Sigmoid colon (tissue), 7 donors: ENCODE measurements at places on chromosomes 7 and 10. TPM values are rescaled to one million over a fixed set of nuclear protein-coding genes. Genes with fewer than 3 reads are reported as not detected.
A peak's percentile ranks its signal among the peaks of the same experiment; 100 is the strongest.

Gene RPS24
- 5,419 TPM for polyA plus RNA-seq

Gene RHBDD2
- polyA plus RNA-seq: 28.2 TPM

DNA sequence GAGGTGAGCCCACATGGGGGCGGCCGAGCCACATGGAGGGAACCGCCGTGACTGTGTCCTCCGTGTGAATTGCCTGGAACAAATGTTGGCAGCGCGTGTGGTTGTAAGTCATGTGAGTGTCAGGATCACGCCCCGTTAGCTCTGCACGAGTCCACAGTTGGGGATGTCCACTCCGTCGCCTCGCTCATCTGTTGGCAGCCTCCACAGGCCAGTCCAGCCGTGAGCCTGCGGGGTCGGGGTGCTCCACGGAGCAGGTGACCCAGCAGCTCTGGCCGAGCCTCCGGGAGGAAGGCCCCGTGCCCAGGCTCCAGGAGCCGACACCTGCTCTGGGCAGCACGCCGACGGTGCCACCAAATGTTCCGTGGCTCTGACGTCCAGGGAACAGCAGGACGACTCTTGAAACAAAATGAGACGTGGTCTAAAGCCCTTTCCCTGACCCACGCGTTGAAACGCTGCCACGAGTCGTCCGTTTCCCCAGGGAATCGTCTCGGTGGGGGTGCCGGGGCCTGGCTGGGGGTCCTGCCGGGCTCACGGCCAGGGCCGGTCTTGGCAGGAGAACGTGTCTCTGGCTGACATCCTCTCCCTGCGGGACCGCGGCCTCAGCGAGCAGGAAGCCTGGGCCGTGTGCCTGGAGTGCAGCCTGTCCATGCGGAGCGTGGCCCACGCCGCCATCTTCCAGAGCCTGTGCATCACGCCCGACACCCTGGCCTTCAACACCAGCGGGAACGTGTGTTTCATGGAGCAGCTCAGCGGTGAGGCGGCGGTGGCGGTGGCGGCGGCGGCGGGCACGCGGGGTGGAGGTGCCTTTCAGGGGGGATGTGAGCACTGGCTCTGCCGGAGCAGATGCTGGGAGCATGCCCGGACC, 7.0 kb downstream of the KNDC1 start:
- no peak overlapping the region for H3K4me3 ChIP-seq
- H3K36me3 ChIP-seq: no peaks in the 10 kb centered on the region
- peak; percentile 53 for DNase-seq

GRCh38 chr10:90313576-90314325, 544.1 kb downstream of the HTR7 start:
- no peak overlapping the region for H3K27ac ChIP-seq
- no peaks in the 10 kb centered on the region for H3K27me3 ChIP-seq
- H3K4me1 ChIP-seq: no peaks in the 10 kb centered on the region
- H3K36me3 ChIP-seq: no peaks in the 10 kb centered on the region
- no peak for DNase-seq
- H3K4me3 ChIP-seq: no peak overlapping the region

- H3K4me1 ChIP-seq: no peaks in the 10 kb centered on the region
- H3K27ac ChIP-seq: no peak overlapping the region
- no peak for DNase-seq
- H3K36me3 ChIP-seq: no peaks in the 10 kb centered on the region
- no peak overlapping the region for H3K4me3 ChIP-seq
These were observed 138.2 kb upstream of the PLPP4 start for GRCh38 chr10:120318862-120319261.

- H3K27me3 ChIP-seq: no peaks in the 10 kb centered on the region
- H3K4me3 ChIP-seq: no peak overlapping the region
- no peaks in the 10 kb centered on the region for H3K36me3 ChIP-seq
- H3K27ac ChIP-seq: no peak overlapping the region
- no peak for DNase-seq
These were observed 382.5 kb upstream of the SORCS1 start for GRCh38 chr10:107546986-107547385.

- no peak overlapping the region for H3K27ac ChIP-seq
- H3K4me1 ChIP-seq: no peaks in the 10 kb centered on the region
- H3K4me3 ChIP-seq: no peak overlapping the region
- H3K27me3 ChIP-seq: no peaks in the 10 kb centered on the region
These were observed 73.9 kb downstream of the PDGFA start for GRCh38 chr7:445563-446288.

GRCh38 chr10:129962031-129962871, 1.8 kb downstream of the EBF3 start:
- peaks cover 57% of the 10 kb centered on the region for H3K4me1 ChIP-seq
- H3K27ac ChIP-seq: peak overlapping the region; percentile 78
- H3K36me3 ChIP-seq: no peaks in the 10 kb centered on the region
- peaks cover 81% of the 10 kb centered on the region for H3K27me3 ChIP-seq

Gene MACC1
- polyA plus RNA-seq: 1.4 TPM

DNA sequence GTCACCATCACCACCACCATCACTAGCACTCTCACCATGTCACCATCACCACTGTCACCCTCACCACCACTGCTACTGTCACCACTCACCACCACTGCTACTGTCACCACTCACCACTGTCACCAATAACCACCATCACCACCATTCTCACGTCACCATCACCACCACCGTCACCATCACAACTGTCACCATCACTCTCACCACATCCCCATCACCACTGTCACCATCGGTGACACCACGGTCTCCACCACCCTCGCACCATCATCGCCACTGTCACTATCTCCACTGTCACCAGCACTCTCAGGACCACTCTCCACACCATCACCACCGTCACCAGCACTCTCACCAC, 130.4 kb downstream of the MAD1L1 start:
- no peaks in the 10 kb centered on the region for H3K27me3 ChIP-seq
- no peak overlapping the region for H3K4me3 ChIP-seq
- H3K27ac ChIP-seq: no peak overlapping the region
- DNase-seq: no peak
- H3K4me1 ChIP-seq: no peaks in the 10 kb centered on the region
- H3K36me3 ChIP-seq: no peaks in the 10 kb centered on the region

Gene PTN
- polyA plus RNA-seq: 5.4 TPM

Gene CNNM1
- not detected for polyA plus RNA-seq

DNA sequence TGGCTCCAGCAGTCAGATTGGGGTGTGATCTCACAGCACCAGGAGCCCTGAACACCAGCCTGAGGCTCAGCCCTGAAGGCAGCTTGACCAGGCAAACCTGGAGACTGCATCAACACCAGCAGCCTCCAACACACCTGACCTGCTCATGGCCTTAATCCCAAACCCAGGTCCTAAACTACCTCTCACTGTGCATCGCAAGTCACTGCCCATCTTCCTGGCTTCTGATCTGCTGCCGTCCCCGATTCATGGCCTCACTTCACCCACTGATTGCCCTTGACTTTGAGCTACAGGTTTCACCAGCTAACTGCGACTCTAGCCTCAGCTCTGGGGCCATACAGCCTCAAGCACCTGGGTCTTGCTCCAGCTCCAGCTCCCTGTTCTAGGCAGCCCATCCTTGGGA, 49.1 kb downstream of the PARP12 start:
- no peaks in the 10 kb centered on the region for H3K36me3 ChIP-seq
- H3K4me1 ChIP-seq: no peaks in the 10 kb centered on the region
- no peak overlapping the region for H3K4me3 ChIP-seq

DNA sequence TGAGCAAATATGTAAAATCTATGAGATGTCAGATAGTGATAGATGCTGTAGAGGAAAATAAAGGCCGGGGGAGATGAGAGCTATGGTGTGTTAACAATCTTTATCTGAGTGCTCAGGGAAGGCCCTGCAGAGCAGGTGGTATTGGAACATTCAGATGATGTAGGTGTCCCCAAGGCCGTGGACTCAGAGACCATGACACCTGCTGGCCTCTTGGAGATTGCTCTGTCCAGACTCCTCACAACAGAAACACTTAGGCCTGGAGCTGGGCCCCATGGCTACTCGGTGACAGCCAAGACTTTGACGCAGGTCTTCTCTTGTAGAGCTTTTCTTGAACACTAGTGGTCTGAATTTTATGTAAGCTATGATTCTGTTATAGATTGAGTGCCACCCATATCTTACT, 13.3 kb downstream of the AKR1E2 start:
- no peak overlapping the region for H3K4me3 ChIP-seq
- peaks cover 5% of the 10 kb centered on the region for H3K4me1 ChIP-seq
- no peaks in the 10 kb centered on the region for H3K36me3 ChIP-seq
- H3K27me3 ChIP-seq: no peaks in the 10 kb centered on the region
- no peak for DNase-seq

DNA sequence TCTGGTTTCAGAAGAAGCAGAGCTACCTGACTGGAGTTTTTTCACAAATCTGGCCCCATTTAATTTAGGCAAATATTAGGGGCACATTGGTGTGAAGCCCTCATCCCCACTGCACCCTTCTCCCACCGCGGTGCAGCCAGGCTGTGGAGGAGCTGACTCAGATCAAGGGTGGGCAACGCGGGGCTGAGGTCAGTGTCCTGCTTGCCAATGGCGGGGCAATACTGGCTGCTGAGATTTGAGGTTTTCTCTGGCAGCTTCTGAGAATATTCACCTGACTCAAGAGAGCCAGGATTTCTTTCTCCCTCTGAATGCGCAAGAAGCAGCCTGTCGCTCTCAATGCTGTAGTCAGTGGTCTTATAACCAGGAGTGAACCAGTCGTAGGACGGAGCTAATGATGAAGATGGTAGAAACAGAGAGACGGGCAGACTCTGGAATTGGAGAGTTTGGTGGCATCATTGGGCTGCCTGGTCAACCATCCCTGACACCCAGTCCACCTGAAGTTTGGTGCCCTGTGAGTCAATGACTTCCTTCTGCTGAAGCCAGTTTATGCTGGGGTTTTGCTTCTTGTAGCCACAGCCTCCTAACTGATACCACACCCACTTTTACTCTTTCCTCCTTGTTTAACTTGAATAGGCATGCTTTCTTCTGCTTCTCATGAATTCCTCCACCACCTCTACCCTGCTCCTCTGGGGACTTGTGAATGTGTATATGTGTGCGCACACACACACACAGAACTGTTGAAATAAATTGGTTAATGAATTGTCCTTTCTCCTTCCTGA, 123.7 kb upstream of the CTBP2 start:
- H3K4me1 ChIP-seq: no peaks in the 10 kb centered on the region
- DNase-seq: no peak
- no peaks in the 10 kb centered on the region for H3K36me3 ChIP-seq
- peaks cover 6% of the 10 kb centered on the region for H3K27me3 ChIP-seq
- no peak overlapping the region for H3K27ac ChIP-seq

- no peak overlapping the region for H3K4me3 ChIP-seq
- no peaks in the 10 kb centered on the region for H3K36me3 ChIP-seq
These were observed 42.8 kb upstream of the RNF216 start for GRCh38 chr7:5824297-5824610.

Gene NODAL
- polyA plus RNA-seq: not detected
